Activated T-cell treated with anti-CD3 and anti-CD28 coated beads, Interleukin-2, amount 50 U/mL, for 72 hours (primary cell): ENCODE measurements at places on chromosomes 6 and 20.

- no peak for DNase-seq
Measured at GRCh38 chr6:85368631-85369030, 81.3 kb upstream of the NT5E start.

- DNase-seq = no peak
Measured at GRCh38 chr6:64037427-64037826, 401.8 kb downstream of the PHF3 start.

DNA sequence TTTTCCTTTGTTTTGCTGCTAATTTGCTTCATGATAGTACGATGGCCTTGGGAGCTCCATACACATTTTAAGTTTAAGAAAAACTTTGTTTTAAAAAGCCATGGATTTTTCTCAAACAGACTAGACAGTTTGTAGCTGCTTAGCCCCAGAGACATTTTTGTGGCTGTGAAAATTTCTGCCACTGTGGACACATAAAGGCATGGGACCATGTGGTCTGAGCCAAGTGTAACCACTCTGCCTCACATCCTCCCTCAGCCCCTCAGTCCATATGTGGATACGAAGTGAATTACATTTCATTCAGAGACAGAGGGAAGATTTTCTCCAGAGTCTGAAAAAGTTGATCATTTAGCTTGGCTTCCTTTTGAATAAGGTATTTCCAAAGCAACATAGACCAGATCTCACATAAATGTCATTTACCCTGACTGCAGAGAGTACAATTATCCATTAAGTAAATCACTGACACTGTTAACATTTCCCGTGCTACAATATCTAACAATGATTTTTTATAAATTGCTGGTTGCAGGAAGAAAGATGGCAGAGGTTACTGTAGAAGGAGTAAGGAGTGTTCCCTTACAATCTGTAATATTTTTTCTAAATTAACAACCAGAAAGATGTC lies 87.4 kb downstream of the GJA1 start:
- DNase-seq = no peak

GRCh38 chr6:105680131-105680530 lies 277.2 kb upstream of the PREP start:
- no peak for DNase-seq

- DNase-seq = peak; percentile 12
Measured at GRCh38 chr20:33460711-33461110, 17.1 kb upstream of the SNTA1 start.

GRCh38 chr6:10429638-10430427 lies 15.0 kb upstream of the TFAP2A start:
- DNase-seq = no peak

- DNase-seq = no peak
Measured at GRCh38 chr20:32527447-32528055, 57.6 kb downstream of the NOL4L start.

DNA sequence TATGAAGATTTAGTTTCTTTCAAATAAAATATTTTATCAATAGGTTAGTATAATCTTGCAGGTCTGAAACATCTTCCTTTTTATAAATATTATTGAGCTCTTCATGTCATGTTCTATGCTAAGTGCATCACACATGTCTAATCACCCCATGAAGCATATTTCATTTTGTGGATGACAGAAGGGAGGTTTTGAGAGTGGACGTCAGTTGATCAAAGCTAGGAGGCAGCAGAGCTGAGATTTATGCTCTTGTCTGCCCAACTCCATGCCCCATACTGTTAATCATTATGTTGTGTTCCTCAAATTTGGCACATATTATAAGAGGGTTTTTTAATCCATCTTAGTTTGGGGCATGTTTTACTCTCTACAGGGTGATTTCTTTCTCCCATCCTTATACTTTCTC lies 22.7 kb downstream of the DSE start:
- no peak for DNase-seq

- no peak for DNase-seq
Measured at GRCh38 chr20:6819599-6819998, 52.1 kb downstream of the BMP2 start.

DNA sequence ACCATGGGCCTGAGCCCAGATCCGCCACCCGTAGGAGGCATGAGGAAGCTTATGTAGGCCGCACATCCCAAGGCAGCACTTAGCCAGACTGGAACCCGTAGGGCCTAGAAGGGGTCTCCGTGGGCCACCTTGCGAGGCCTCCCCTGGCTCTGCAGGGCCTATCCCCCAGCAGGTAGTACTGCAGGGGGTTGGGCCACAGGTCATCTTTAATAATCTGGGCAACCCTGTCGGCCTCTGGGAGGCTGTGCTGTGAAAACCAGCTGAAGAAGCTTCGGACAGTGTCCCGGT lies 18.5 kb downstream of the PLAGL2 start:
- DNase-seq = no peak

GRCh38 chr20:57838670-57839151 lies 128.9 kb upstream of the PMEPA1 start:
- no peak for DNase-seq

DNA sequence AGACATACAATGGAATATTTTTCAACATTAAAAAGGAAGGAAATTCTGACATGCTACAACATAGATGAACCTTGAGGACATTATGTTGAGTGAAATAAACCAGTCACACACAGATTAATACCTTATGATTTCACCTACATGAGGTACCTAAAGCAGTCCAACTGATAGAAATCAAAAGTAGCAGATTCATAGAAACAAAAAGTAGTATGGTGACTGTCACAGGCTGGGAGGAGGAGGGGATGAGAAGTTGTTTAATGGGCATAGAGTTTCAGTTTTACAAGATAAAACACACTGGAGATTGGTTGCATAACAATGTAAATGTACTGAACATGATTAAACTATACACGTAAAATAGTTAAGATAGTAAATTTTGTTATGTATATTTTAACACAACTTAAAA lies 48.5 kb upstream of the OLIG3 start:
- no peak for DNase-seq

DNA sequence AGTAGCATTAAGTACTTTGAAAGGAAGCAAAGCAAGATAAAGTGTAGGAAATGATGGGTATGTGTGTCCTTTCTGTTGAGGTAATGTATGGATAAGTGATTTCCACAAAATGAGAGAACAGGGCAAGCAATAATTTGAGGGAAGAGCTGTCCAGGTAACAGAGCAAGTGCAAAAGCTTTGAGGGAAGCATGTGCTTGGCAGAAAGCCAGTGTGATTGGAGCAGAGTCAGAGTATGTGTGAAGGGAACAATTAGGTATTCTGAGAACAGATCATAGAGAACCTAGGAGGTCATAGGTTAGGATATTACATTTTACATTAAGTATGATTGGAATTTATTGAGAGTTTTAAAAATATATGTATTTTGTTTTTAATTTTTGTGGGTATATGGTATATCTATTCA lies 30.2 kb upstream of the MAN1A1 start:
- no peak for DNase-seq

DNA sequence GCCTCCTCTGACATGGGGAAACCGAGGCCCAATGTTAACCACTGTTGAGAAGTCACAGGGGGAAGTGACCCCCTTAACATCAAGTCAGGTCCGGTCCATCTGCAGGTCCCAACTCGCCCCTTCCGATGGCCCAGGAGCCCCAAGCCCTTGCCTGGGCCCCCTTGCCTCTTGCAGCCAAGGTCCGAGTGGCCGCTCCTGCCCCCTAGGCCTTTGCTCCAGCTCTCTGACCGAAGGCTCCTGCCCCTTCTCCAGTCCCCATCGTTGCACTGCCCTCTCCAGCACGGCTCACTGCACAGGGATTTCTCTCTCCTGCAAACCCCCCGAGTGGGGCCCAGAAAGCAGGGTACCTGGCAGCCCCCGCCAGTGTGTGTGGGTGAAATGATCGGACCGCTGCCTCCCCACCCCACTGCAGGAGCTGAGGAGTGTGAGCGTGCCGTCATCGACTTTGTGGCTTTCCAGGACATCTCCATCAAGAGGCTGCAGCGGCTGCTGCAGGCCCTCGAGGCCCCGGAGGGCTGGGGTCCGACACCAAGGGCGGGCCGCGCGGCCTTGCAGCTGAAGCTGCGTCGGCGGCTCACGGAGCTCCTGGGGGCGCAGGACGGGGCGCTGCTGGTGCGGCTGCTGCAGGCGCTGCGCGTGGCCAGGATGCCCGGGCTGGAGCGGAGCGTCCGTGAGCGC lies 1.6 kb downstream of the TNFRSF6B start:
- DNase-seq = no peak

DNA sequence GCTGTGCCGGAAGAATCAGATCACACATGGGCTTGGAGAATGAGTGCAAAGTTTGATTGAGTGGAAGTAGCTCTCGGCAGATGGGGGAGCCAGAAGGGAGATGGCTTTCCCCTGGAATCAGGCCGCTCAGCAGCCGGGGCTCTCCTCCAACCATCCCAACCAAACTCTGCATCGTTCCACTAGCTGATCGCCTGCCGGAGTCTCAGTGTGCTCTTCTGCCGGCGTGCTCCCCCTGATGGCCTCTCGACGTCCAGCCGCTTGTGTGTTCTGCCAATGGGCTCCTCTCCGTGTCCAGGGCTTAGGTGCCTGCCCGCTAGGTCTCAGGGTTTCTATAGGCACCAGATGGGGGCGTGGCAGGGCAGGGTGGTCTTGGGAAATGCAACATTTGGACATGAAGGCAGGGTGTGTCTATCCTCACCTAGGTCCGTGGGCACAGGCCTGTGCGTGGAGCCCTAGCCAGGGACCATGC lies 4.9 kb upstream of the BIRC7 start:
- DNase-seq = peak; percentile 12

- no peak for DNase-seq
Measured at GRCh38 chr20:59802471-59803221, 130.8 kb downstream of the SYCP2 start.

GRCh38 chr6:32609391-32609730 lies 19.7 kb upstream of the HLA-DRB1 start:
- DNase-seq = no peak

- DNase-seq = no peak
Measured at GRCh38 chr20:2086177-2086979, 15.2 kb upstream of the STK35 start.

DNA sequence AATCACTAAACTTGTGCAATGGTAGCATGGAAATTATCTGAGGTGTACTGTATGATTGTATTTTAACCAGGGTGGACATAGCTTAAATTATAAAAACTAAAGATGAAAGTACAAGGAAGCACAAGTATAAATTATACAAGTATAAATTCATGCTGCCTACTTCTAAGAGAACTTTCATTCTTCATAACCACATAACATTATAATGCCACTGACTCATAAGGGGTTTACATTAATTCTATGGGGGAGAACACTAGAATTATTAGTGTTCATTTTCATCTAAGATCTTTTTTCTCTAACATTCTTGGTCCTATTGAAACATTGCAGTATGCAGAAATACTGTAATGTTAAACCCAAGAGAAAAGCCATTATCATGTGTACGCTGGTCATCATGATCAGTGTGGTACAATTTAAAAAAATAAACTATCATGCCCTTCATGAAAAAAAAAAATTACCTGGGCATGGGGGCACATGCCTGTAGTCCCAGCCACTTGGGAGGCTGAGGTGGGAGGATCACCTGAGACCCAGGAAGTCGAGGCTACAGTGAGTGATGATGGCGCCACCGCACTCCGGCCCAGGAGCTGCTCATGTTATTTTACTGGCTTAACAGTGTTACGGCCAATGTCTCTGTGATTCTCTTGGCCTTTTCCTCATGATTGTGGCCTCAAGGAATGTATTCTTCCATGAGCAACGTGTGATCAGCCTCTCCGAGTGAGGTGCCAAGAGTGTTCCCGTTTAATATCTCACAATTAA lies 25.9 kb upstream of the AHCY start:
- no peak for DNase-seq

DNA sequence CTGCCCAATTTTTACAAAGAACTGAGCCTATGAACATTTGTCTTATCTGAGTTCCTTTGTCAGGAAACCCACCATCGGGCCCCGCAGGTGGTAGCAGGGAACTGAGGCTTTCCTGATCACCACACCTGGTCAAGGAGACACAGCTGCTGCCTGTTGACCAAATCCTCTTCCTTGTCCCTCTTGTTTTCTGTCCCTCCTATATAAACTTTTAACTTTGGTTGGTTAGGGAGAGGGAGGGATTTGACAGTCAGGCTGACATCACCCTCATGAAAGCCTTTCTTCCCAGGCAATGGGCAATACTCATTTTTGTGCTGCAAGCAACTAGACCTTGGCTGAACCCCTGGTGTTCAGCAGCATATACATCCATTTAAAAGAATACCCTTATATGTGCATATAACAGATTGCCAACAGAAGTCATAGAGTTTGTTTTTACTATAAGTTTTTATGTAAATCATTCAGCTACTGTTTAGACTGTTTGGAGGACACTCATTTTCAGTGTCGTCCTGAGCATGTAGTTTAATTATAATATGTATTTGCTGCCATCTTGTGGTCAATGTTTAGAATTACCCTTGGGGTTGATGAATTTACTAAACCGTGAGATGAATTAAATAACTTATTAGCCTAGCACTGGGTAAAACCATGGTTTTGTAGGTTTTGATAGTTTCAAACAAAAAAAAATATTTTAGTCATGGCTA lies 17.0 kb downstream of the CRISP1 start:
- no peak for DNase-seq

GRCh38 chr6:111430605-111431376 lies 52.2 kb downstream of the REV3L start:
- no peak for DNase-seq

- DNase-seq = peak; percentile 73
Measured at GRCh38 chr20:23889775-23890187, 10.2 kb upstream of the CST5 start.

DNA sequence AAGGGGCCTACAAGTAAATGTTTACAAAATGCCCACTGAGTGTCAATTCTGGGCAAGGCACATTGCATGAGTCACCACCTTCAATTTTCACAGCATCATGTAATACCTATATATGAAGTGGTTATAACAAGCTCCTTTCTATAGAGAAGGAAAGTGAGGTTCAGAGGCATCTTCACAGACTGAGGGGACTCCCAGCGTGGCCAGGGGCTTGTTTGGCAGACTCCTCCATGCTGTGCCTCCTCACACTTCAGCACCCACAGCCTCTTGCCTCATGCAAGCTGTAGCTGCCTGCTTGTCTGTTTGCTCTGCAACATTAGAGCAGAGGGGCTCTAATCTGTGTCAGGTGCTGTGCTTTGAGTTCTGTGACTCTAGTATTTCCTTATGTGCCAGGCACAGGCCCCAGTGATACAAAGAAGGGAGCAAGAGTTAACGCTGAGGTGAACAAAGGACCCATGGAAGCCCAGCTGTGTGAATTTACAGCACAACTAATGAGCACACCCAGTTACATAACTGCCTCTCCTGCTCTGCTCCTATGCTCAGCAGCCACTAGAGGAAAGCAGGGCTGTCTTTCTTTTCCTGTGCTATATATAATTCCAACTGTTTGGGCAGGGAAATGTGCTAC lies 72.3 kb downstream of the ZHX3 start:
- peak; percentile 15 for DNase-seq

GRCh38 chr6:117118490-117118889 lies 146.9 kb upstream of the VGLL2 start:
- DNase-seq = no peak

- DNase-seq = peak; percentile 6
Measured at GRCh38 chr6:85126485-85127167, 323.3 kb upstream of the NT5E start.

GRCh38 chr6:168124921-168125320 lies 45.9 kb upstream of the FRMD1 start:
- no peak for DNase-seq

- no peak for DNase-seq
Measured at GRCh38 chr6:45963896-45964295, 51.8 kb downstream of the CLIC5 start.
